ENCODE measurements at places on chromosomes 7 and 10.
A peak's percentile ranks its signal among the peaks of the same experiment; 100 is the strongest.

GRCh38 chr10:60427148-60427547 is 37.5 kb upstream of the ANK3 start:
- no peak for DNase-seq

DNA sequence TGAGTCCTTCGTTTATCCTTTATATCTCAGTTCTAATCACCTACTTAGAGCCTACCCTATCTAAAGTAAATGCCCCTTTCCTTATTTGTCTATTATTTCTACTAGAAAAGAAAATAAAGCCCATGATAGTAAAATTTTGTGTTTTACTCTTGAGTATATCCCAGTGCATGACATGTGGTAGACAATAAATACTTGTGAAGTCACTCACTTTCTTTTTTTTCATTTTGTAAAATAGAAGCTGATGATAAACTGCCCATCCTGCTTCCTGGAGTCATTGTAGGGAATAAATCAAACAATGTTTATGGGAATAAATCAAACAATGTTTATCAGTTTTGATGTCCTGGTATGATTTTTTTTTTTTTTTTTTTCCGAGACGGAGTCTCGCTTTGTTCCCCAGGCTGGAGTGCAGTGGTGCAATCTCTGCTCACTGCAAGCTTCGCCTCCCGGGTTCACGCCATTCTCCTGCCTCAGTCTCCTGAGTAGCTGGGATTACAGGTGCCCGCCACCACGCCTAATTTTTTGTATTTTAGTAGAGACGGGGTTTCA is 36.1 kb downstream of the BTRC start:
- no peak for DNase-seq

GRCh38 chr10:3391657-3392056 is 219.1 kb upstream of the PITRM1 start:
- no peak for DNase-seq

GRCh38 chr7:50431722-50432305 is 18.3 kb downstream of the FIGNL1 start:
- no peak for DNase-seq

- no peak for DNase-seq
Observed at GRCh38 chr7:117402109-117402508, 25.2 kb downstream of the ASZ1 start.

DNA sequence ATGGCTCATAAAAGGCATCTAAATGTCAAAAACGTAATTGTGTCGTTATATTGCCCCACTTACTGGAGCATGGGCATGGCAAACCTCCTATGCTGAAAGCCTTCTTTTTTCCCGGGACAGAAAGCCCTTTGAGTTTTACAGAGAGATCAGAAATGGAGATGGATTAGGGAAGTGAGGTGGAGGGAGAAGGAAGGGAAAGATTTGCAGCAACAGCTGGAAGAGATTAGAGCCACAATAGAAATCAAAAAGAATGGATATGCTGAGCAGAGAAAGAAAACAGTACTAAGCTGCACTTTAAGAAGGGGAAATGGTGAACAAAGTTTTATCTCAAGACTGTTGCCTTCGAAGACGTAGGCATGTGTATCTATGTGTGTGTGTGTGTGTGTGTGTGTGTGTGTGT is 97.2 kb upstream of the PCGF5 start:
- DNase-seq, result no peak

- DNase-seq, result no peak
Observed at GRCh38 chr10:102608487-102608886, 35.8 kb upstream of the TRIM8 start.

DNA sequence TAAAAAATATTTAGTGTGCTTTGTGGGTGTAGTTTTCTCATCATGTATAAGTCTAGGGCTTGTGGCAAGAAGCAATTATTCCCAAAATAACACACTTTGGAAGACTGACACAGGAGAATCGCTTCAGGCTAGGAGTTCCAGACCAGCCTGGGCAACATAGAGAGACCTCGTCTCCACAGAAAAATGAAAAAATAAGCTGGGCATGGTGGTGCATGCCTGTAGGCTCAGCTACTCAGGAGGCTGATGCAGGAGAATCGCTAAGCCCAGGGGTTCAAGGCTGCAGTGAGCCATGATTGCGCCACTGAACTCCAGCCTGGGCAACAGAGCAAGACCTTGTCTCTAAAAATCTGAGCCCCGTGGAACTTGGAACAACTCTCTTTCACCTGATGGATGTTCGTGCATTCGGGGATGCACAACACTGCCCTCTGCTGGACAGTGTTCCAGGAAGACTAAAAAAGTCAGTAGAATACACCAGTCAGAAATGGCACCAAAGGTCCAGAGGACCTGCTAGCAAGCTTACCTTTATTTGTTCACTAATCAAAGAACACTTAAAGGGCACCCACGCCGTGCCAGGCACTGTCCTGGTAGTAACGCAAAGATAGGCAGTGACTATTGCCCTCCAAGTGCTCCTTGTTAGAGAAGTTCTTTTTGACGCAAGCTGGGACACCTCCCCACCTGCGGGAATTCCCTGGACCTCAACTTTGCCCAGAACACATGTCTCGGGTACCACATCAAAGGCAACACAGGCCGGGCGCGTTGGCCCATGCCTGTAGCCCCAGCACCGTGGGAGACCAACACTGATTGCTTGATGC is 81.9 kb upstream of the CALN1 start:
- peak; percentile 12 for DNase-seq

DNA sequence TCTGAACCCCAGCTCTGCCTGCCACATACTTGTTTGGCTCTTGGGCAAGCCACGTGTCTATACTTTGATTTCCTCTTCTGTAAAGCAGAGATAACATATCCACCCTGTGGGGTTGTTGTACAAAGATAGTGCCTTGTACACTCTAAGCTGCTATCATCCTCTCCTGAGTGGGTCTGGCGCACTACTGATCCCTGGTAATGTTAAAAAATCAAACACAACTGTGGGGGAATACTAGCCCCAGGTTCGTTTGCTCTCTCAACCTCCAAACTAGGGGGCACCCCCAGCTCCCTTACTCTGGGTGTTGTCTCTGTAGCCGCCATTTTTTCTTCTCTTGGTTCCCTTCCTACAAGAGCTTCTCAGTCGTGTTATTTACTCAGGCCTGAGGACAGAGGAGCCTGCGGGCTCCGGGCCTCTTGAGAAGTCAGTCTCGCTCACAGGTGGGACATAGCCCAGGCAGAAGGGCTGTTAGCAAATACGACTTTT is 1.0 kb downstream of the POLM start:
- DNase-seq, result no peak

DNA sequence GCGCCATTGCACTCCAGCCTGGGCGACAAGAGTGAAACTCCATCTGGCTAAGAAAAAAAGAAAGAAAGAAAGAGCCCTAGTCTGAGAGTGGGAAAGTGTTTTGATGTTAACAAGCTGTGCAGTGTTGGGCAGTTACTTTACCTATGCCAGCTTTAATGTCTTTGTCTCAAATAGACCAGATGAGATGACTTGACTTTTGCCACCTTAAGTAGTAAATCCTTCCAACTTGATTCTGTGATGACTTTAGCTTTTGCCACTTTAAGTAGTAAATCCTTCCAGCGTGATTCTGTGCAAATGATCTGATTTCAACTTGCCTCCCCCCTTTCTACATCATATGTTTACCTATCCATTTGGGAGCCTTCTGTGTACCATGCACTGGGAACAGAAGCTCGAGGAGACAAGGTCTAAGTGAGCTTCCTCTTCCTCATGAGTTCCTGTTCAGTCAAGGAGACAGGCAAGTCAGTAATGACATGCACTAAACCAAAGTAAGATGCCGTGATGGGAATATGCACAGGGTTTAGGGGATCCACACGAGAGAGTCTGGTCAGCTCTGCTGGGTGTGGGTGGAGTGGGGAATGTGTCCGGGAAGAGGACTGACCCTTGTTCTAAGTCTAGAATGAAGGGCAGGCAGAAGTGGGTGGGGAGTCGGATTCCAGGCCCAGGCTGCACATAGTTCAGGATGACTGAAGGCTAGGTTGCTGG is 17.2 kb downstream of the INPP5F start:
- DNase-seq, result no peak

DNA sequence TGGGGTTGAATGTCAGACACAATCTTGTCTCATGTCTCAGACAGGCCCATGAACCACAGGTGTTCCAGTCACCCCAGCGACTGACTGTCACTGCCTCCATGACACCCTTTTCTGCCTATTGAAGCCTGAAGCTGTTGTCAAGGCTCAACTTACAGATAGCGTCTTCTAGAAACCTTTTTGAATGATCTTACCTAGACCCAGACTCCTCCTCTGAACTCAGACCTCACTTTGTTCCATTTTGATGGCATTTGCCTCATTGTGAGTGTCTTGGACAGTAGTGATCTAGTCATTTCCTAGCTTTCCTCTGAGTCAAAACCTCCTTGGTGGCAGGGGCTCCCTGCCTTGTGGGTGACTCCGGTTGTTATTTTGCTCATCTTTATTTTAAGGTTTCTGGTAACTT is 98.3 kb upstream of the AGK start:
- DNase-seq, result no peak
